ENCODE measurements at places on chromosomes 2 and 18.

DNA sequence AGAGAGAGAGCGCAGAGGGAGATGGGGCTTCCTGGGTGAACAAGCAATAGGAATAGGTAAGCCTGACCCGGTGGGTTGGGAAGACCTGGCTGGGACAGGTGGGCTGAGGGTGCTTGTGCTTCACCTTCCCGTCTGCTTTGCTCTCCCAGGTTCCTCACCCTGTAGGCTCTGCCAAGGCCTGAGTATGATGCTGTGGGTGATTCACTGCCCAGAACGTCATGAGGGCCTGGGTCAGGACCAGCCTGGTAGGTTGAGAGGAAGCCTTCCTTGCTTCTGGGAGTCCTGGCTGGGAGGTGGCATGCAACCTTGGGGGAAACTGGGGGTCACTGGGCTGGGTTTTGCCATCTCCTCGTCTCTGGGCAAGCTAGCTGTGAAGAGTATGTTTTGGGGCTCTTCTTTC, 220.2 kb upstream of the APCDD1 start:
- DNase-seq = no peak

DNA sequence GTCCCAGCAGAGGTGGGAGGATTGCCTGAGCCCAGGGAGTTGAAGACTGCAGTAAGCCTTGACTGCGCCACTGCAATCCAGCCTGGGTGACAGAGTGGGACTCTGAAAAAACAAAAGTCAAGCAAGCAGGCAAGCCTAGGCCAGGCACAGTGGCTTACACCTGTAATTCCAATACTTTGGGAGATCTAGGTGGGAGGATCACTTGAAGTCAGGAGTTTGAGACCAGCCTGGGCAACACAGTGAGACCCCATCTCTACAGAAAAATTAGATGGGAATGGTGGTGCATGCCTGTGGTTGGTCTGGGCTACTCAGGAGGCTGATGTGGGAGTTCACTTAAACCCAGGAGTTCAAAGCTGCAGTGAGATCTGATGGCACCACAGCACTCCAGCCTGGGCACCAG, 28.6 kb downstream of the STARD7 start:
- DNase-seq = no peak

DNA sequence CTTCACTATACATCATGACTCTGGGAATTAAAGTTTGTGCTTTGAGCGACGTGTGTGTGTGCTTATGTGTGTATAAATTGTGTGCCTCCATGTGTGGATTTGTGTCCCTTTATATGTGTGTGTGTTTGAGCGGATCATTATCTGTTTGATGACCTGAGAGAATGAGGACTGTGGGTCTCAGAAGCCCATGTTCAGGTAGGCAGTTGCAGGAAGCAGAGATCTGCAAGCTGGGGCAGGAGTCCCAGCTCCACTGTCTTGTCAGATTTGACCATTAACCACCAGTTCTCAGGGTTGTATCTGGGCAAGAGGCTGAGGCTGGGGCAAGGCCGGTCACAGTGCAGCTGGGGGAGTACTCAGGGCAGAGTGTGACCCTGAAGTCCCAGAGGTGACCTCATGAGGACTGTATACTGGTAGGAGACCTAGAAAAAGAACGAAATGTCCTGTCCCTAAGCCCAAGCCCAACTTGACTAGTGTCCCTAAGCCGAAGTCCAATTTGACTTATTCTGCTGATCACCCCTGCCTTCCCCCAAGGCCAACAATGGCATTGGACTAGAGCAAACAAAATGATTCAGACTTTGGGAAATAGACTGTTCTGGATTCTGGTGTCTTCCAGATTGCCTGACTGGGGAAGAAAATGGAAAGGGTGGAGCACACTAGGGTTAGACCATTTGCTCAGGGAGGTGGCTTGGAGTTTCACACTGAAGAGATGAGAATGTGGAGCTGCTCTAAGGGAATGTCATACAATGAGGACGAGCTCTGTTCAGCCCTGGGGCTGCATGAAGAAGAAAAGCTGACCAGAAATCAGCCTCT, 28.1 kb downstream of the RHOB start:
- DNase-seq = no peak

DNA sequence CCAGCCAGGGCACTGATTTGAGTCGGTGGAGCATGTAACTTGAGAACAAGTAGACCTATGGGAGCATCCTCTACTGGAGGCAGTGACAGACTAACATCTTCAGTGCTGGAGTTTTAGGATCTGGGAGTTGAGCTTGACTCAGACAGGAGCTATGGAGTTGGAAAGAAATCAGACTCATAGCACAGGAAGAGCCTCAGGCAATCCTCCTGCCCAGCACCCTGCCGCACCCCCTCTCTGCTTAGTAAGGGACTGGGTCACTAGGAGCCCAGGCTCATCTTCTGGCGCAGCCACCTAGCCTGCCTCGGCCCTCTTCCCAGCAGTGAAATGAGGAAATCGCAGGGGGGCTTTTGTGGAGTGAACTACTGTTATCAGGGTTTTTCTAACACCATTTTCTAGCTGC, 3.6 kb downstream of the ARID5A start:
- DNase-seq = no peak

- DNase-seq = peak; percentile 28
Observed at GRCh38 chr18:36187193-36187825, at the start of gene MOCOS. MOCOS (plus strand) TSS chr18:36187497; CDS start chr18:36187540, 43 bp downstream.

DNA sequence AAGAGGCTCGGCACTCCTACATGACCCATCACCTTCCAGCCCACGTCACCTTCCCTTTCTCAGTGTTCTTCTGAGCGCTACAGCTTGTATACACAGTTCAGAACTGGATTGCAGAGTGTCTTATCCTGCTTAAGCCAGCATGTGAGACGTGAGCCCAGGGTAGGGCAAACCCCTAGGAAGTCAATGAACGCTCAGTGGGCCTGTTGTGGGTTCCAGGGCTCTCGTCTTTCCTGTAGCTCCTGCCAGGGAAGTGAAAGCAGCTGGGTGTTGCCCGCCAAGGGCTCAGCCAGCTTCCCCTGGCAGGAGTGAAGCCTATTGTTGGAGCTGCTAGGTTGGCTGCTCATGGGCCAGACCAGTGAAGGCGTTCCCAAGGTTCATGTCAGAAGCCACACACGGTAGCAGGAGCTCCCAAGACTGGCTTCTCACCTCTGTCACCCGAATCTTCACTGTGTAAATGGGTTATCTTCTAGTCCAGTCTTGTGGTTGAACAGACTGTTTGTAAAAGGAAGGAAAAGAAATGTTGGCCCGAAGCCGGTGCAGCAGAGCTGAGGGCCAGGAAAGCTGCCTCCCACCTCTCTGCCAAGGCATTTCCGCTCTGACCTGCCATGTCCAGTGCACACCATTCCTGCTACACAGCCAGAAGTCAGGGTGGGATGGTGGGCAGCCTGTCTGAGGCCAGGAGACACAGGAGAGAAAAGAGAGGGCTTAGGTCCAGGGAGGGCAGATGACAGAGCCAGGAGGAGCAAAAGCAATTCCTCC, 69.6 kb upstream of the RMDN2 start:
- DNase-seq = no peak

DNA sequence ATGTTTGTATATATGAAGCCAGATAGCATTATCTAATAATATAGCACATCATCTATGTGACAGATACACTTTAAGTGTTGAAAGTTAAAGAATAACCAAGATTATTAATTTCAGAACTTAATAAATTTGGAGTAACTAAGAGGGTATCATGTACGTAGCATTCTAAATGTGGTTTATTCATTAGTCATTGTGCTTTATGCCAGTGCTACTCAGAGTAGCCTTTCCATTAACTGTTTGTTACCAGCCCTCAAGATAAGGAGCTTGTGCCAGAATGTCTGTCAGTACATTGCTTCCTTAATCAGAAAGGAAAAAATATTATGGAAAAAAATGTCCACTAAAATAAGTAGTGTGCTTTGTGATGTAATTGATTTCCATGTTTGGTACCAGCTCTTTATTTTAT, 94.9 kb upstream of the TWSG1 start:
- no peak for DNase-seq

DNA sequence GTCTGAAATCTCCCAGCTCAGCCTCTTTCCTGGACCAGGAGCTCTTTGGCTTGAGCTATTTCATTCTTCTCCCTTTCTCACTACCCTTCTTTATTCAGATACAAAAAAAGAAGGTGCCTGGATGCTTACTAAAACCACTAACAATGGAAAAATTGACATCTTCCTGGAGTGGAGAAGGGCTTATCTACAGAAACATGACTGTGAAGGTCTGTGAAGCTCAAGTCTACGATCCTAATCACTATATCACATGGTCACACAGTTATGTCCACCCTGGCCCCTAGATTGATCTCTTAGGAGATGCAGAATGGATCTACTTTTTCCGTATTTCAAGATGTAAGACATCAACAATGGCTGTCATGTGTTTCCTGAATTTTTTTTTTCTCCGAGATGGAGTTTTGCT, 5.7 kb upstream of the KRCC1 start:
- DNase-seq = no peak

- no peak for DNase-seq
Observed at GRCh38 chr2:196510246-196510645, 129.3 kb upstream of the CCDC150 start.

DNA sequence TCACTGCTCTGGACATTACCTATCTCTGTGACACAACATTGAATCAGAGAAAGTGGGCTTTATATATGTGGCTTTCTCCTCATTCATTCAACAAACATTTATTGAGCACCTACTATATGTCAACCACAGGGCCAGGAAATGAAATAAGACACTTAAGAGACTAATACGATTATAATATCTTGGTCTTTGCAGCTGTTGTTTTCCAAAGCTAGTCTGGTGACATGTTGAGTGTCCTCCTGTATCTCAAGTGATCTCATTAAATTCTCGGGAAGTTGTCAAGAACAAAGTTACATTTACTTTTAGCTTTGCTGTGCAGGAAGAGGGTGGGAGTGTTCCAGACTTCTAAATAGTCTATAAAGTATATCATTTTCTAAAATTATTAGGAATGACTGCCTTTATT, 164.6 kb upstream of the SP5 start:
- no peak for DNase-seq

DNA sequence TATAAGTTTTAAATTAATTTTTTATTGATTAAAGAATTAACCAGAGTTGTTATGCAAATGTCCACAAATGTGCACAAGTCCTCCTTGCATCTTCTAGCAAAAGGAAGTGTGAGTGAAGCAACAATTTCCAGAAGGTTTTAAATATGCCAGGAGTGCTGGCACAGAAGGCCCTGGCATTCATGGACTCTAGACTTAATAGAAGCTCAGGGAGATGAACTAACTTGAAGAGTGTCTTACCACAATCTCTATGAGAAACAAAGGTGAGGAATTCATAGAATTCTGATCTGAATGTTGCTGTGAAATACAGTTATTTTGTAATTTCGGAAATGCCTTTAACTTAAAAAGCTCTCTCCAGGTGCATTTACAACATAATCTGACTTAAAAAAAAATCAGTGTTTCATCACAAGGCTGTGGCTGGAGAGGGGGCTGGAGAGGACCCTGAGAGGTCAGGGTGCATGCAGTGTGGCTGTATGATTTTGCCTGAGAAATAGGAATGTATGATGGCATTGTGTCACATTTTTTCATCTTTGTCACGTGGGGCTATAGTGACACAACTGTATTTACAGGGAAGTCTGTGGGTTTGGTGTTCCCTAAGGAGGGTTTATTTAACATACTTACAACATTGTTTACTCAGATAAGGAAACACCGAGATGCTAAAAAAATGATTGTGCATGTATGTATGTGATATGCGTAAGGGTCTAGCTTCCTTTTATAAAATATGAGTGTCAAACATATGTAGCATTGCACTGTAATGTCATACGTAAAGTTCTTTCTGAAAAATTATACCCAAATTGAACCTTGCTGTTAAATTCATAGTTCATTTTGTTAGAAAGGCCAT, 66.2 kb downstream of the MAP4K4 start:
- no peak for DNase-seq

GRCh38 chr2:20356042-20356441, 5.4 kb upstream of the PUM2 start:
- no peak for DNase-seq

DNA sequence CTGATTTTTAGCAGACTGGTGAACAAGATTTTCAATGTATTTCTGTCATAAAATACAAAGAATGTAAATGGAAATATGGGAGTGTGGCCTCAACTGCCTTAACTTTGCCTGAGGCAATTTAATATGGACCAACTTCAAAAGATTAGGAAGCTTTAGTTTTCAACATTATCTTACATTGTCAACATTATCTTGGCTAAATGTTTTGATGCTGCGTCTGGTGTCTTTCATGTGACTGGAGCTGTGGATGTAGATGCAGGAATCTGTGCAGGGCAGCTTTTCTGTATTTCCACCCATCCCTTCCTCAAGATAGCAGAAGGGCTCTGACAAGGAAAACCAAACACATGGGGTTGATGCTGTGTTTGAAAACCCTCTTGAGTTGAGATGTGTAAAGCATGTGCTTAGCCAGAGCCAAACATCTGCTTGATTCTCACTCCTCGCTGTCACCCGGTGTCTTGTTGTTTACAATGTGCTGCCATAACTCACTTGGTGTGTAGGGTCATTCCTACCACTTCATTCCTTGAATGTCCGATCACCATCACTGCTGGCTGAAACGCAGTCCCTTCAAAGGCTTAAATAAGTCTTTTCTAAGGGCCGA, 33.0 kb downstream of the COPS8 start:
- DNase-seq = no peak

- no peak for DNase-seq
Observed at GRCh38 chr2:180394305-180394704, 387.2 kb upstream of the CWC22 start.

DNA sequence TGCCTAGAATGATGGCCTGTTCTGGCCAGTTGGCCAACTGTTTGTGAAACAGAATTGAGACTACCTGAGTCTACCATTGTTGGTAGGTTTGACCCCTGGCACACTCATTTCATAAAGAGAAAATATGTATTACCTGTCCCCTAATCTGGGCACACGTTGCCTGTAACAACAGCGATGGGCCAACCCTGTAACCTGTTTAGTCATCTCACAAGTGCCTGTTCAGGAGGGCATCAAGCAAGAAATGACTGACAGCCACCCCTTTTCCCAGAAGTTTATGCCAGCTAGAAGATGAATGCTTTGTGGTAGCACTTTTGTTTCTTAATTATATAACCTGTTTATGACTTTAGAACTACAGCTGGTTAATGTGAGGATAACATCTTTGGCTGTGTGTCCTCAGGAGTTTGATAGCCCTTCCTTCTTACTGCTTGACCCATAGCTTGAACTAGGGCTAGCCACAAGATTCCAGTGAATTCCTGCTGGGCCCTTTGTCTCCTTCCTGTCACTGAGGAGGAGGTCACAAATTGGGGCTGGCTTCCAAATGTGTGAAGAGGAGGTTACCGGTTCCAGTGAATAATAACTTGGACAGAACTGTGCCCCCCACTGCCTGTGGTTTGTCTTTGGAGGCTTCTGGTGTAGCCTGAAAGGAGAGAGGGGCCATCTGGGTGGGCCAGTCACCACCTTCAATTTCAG, 273.9 kb upstream of the EPAS1 start:
- DNase-seq = no peak
